ENCODE measurements at places on chromosomes 13 and 19.
A peak's percentile ranks its signal among the peaks of the same experiment; 100 is the strongest.

DNA sequence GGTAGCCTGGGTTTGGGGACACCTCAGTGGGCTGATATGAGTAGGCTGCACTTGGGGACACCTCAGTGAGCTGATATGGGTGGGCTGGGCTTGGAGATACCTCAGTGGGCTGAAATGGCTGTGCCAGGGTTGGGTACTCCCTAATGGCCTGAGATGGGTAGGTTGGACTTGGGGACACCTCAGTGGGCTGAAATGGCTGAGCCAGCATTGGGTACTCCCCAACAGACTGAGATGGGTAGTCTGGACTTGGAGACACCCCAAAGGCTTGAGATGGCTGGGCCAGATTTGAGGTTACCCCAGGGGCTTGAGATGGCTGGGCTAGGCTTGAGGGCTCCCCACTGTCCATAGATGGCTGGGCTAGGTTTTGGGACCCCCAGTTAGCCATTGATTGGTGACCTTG lies 12.1 kb downstream of the IQCN start:
- DNase-seq = no peak

DNA sequence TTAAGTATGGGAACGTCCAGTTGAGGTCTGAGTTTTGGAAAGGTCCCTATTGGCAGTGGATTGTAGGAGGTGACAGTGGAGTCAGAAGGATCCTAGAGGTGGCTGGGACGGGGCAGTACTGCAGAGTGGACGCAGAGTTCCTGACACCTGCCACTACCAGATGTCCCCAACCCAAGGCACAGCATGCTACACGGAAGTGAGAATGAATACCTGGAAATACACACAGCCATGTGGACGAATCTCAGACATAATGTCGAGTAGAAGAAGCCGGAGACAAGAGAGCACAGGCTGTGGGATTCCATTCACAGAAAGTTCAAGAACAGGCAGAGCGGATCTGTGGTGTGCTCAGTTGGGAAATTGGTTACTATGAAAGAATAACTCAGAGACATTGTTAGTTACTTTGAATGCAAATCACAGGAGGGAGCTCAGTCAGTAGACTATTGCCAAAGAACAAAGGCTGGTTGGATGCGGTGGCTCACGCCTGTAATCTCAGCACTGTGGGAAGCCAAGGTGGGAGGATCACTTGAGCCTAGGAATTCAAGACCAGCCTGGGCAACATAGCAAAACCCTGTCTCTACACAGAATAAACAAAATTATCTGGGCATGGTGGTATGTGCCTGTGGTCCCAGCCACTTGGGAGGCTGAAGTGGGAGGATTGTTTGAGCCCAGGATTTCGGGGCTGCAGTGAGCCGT lies 37.4 kb downstream of the RYR1 start:
- DNase-seq = no peak

GRCh38 chr13:23898101-23898500 lies 799 bp upstream of the C1QTNF9B start:
- DNase-seq = peak; percentile 85

GRCh38 chr13:99432609-99433542 lies 68.4 kb upstream of the TM9SF2 start:
- peak; percentile 55 for DNase-seq

GRCh38 chr19:10820173-10820572 lies 15.8 kb downstream of the TMED1 start:
- no peak for DNase-seq

GRCh38 chr19:6062961-6063575 lies 47.2 kb downstream of the RFX2 start:
- DNase-seq = no peak

DNA sequence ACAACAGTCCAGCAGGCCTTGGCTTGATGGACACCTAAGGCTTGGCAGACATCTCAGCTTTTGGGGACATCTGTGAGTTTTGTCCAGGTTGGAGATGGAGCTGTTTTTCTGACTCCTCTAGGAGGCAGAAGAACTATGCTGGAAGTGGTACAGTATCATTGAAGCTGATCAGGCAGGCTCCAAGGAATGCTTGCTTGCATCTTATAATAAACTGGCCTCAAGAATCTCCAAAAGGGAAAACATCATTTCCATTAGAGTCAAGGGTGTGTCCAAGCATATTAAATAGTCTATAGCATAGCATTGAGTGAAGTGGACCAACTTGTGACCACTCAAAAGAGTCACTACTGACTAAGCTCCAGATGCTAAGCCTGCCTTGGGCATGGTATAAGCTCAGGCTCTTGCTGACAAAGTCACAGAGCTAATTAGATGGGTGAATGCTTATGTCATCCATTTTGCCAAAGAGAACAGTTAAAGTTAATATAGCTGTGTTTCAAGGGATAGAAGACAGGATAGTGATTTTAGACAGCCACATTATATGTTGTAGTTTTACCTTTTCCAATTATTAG lies 216.0 kb downstream of the DNAJC15 start:
- no peak for DNase-seq
